NCI-H446 (cell line): ENCODE measurements at places on chromosomes 13 and 19.
A peak's percentile ranks its signal among the peaks of the same experiment; 100 is the strongest.

GRCh38 chr19:56476093-56476492 is 1.1 kb downstream of the ZNF667 start:
- DNase-seq: no peak

DNA sequence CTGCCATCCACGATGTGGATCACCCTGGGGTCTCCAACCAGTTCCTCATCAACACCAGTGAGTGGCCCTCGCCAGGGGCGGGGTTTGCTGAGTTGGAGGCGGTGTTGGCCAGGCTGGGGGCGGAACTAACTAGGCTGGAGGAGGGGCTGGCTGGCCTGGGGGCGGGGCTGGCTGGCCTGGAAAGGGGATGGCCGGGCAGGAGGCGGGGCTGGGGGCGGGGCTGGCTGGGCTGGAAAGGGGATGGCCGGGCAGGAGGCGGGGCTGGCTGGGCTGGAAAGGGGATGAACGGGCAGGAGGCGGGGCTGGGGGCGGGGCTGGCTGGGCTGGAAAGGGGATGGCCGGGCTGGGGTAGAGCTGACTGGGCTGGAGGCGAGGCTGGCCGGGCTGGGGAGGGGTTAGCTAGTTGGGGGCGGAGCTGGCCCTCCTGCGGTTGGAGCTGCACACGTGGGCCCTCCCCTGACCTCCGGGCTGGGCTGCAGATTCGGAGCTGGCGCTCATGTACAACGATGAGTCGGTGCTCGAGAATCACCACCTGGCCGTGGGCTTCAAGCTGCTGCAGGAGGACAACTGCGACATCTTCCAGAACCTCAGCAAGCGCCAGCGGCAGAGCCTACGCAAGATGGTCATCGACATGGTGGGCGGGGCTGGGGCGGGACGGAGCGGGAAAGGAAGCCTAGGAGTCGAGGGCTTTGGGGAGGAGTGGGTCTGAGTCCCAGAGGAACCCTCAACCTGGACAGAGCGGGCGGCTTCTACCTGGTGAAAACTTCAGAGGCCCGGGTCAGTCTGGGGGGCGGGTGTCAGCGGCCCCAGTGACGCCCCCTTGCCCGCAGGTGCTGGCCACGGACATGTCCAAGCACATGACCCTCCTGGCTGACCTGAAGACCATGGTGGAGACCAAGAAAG is 41.0 kb downstream of the PDE4A start:
- peak; percentile 48 for DNase-seq

- peak; percentile 93 for DNase-seq
Measured at GRCh38 chr19:5445561-5446055, 9.6 kb upstream of the ZNRF4 start.

DNA sequence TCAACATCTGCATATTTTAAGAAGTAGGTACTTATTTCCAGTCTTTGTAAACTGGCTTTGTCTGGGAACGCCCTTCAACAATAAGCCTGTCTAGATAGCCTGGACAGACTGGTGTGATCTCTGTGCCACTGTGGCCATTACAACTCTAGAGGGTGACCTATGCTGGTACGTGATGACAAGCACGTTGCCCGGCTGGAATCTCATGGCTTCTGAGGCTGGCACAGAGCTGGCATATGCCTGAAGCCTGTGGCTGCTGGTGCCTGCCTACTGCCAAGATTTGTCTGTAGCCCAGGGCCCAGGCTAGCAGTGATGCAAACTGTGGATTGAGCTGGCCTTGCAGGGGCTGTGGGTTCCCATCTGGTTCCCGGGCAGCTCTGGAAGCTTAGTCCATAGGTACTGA is 34.0 kb downstream of the IGFL3 start:
- no peak for DNase-seq

DNA sequence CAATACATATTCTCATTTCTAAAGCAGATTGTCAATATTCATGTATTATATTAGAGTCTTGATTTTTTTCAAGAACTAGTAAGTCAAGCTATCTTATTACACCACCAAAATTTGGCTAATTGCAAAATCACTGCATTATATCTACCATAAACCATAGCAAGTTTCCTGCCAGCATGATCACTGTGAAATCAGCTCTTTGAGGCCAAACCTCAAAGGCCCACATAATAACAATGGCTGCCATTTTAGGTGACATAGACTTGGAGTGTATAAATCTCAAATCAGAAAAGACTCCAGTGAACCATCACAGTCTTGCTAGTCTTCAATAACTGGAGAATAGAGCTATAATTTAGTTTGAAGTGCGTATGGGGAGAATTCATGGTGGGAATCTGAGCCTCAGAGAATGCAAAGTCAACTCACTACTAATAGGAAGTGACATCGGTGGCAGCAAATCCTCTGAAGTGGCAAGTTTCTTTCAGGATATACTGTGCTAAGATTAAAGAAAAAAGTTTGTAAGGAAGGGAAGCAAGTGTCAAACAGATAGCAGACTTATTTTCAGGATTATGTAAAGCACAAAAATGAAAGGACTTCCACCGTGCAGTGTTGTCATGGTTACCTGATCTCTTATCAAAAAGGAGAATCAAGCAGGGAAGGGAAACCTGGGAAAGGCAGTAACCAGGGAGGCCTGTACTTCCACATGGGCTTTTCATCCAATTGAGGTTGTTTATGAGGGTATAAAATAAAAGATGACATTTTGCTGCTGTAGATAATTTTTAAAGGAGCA is 117.4 kb upstream of the FNDC3A start:
- DNase-seq: no peak

DNA sequence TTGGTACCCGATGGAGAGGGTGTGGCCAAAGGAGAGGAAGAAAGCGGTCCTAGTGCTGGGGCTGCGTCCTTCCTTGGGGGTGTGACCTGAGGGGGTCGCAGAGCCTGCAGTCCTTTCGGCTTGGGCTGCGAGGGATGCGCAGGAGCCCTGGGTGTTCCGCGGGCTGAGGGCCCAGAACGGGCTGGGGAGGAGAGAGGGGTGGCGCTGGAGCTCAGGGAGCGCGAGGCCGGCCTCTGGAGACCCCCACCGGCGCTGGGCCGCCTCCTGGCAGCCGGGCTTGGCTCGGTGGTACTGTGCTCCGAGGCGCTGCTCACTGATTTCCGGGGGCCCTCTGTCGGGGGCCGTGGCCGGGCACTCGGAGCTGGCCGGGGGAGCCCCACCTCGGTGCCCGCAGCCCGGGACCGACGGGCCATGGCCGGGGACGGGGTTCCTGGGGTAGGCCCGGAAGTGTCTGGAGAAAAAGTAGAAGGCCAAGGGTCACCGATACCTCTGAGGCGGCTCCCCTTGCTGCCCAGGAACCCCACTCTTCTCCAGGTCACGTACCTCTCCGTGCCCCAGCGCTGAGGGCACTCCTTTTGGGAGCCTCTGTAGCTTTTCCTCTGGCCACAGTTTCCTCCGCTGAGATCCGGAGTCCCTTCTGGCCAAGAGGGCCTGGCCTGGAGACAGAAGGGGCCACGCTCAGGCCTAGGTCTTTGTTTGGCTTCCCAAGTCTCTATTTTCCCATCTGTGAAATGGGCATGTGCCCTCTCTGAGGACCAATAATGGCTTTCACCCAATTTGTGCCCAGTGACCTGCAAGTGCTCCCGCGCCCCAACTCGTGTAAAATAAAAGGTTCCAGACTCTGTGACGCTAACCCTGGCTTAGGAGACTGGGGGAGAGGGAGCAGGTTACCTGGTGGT is 1.6 kb downstream of the PRR36 start:
- no peak for DNase-seq

DNA sequence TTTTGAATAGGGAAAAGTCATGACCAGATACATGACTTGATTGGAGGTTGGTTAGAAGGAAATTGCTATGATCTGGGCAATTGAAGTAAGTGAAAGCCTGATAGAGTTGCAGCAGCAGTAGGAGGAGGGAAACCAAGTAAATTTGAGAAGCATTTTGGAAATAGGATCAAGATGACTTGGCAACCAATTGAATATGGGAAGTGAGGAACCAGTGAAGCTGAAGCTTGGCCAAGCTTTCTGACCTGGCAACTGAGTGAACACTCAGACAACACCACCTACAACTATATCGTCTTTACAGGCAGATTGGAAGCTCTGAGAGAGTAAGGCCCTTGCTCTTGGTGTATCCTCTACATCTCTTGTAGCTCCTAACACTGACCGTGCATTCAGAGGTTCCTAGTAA is 16.2 kb upstream of the KATNAL1 start:
- DNase-seq: no peak

GRCh38 chr19:39417463-39418181 is 5.2 kb downstream of the PLEKHG2 start:
- no peak for DNase-seq

DNA sequence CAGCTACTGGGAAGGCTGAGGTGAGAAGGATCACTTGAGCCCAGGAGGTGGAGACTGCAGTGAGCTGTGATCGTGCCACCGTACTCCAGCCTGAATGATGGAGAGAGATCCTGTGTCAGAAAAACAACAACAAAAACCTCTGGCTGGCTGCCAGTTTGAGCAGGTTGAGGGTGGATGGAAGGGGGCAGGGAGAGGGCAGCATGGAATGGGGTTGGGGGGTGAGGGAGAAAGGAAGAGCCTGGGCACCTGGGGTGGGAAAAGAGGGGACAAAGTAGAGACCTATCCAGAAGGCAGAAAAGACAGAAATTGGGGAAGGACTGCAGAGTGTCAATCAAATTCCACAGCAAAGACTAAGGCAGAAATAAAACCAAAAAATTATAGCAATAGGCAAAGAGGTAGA is 4.7 kb downstream of the SLC1A5 start:
- DNase-seq: peak; percentile 29

DNA sequence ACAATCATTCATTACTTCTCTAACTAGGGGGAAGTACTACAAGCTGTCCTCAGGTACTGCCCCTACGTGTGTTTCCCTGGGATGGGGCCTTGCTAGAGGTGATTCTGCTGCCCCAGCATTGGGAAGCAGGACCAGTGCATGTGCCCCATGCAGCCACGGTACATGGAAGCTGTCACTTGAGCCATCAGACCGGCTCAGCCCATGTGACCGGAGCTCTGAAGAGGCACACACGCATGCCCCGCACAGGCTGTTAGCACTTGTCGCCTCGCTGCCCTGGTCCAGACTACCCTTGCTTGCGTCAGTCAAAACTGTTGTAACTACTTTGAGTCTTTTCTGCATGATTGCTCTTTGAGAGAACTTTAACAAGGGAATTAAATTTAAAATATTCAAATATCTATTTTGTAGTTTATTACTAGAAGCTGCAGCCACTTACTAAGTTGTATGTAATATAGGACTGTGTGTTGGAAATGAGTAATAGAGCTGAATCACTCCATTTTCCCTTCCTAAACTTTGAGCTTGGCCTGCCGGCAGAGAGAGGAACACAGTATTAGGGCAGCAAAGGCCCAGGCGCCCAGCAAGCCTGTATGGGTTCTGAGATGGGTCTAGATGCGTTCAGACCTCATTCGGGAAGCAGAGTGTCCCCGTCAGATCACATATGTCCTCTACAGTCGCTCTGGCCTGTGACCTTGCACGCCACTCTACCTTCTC is 42.2 kb downstream of the DHRS12 start:
- DNase-seq: no peak

DNA sequence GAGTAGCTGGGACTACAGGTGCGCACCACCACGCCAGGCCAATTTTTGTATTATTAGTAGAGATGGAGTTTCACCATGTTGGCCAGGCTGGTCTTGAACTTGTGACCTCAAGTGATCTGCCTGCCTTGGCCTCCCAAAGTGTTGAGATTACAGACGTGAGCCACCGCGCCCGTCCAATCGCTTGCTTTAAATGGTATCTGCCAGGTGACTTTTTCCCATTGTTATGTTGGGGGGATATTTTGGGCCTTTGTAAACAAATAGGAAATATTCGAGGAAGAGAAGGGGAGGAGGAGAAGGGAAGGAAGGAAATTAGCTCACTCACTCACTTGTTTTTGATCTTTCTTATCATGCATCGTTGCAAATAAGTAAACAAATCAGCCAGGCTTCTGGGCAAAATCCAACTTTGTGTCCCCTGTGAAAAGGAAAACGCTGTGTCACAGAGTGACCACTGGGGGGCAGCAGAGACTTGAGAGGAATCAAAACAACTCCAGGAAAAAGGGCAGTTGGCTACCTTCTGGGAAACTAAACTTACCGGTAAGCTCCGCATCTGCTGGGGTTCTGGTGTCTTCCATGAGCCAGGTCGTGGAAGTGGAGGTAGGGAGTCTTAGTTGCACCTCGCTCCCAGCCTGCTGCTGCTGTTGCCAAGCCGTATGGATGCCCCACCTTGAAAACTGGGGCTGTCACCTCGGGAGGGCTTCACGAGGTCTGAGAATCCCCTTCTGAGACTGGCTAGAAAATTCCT is 9.3 kb upstream of the RANBP3 start:
- DNase-seq: peak; percentile 88

GRCh38 chr19:16084067-16084685 is 7.9 kb downstream of the TPM4 start:
- DNase-seq: no peak

DNA sequence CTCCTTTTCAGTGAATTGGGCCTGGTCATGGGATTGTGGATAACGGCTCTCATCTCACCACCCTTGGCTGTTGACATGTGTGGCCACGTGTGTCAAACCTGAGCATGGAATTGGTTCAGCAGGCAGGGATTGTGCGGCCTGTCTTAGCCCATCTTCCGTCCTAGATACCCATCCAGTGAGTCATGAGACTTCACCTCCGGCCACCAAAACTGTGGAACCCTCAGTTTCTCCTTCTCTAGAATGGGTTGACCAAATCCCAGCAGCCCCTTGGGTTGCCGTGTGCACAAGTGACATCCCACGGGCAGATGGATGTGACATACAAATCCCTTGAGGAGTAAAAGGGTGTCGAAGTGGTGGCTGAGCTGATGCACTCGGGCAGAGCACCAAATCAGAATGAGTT is 6.7 kb downstream of the GGN start:
- DNase-seq: no peak

- no peak for DNase-seq
Measured at GRCh38 chr13:96824140-96824539, 170.1 kb downstream of the OXGR1 start.

DNA sequence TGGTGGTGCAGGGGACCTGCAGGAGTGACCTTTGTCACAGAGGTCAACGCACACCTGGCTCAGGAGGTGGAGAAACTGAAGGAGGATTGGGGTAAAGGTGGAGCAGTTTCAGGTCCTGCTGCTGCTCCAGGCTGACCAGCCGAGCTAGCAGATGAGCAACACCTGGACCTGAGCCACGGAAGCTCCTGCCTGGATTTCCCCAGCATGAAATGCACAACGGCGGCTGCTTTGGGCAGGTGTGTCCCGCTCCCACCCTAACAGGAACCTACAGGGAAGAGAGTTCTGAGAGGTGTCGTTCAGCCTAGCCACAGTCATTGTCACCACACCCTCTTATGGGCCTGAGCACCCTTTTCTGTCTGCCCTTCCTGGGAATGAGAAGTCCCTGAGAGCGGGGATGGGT is 15.7 kb upstream of the CD177 start:
- no peak for DNase-seq

- DNase-seq: no peak
Measured at GRCh38 chr19:38736413-38737280, 7.6 kb downstream of the CAPN12 start.
